Stimulated activated CD4-positive, alpha-beta T cell treated with anti-CD3 and anti-CD28 coated beads, Interleukin-15, amount 100 ng/mL, for 24 hours (primary cell): ENCODE measurements at places on chromosomes 4 and X.
A peak's percentile ranks its signal among the peaks of the same experiment; 100 is the strongest.

DNA sequence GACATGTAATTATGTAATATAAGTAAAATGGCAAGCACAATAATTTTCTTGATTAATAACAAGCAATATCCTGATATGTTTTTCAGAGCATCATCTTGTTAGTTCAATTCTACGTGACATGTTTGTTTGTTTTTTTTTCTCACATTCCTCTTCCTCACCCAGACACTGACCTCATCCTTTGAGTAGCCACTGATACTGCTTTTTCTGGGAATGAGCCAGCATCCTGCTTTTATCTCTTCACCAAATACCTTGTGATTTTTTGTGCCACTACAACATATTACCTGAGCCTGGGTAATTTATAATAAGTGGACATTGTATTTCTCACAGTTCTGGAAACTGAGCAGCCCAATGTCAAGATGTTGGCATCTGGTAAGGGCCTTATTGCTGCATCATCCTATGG, 484.0 kb downstream of the NAF1 start:
- no peak for DNase-seq

DNA sequence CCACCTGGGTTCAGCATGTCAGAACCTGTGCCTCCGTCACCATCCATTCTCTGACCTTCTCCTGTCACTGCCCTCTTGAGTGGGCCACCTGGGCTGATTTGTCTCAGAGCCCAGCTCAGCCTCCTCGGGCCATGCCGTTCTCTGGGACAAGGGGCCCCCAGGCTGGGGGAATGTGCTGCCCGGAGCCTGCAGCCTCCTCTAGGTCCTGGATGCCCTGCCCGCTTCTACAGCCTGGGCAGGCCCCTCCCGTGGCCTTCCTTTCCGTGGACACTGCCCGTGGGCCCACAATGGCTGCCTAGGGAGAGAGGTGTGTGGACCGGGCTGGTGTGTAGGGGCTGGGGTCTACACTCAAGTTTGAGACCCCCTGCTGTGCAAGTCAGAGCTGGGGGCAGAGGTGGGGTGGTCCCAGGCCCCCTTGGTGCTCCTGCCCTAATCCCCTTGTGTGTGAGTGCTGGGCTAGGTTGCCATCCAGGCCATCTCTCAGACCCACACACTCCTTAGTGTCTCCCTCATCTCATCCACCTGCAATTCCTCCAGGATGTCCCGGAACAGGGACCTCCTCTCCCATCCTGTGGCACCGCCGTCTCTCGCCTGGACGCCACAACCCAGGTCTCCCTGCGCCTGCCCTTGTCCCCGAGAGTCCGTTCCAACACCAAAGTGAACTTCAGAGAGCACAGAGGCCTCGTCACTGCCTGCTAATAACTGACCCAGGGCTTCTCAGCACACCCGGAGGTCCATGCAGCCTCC, 12.4 kb downstream of the PSAPL1 start:
- DNase-seq: no peak

GRCh38 chr4:183721207-183722081, 62.4 kb downstream of the TRAPPC11 start:
- DNase-seq: peak; percentile 57

GRCh38 chr4:48121180-48121579, 12.9 kb downstream of the TXK start:
- DNase-seq: no peak
